ENCODE measurements at places on chromosomes 6 and 20. TPM values are rescaled to one million over a fixed set of nuclear protein-coding genes. Genes with fewer than 3 reads are reported as not detected.

DNA sequence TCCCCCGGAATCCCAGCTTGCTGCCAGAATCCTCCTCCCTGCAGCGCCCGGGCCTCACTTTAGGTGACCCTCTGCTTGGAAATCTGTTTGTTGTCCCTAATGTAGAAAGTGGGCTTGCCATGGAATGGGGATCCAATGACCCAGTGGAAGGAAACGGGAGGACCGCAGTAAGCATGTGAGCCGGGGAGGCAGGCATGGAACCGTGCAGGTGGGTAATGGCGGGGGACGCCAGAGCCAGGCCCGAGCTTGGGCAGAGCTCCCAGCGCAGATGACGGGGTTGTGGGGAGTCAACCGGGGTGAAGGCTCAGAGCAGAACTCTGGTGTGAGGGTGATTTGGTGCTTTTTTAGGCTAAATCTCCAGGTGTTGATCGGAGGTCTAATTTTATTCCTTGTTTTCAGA is 188.3 kb downstream of the QKI start:
- DNase-seq, result no peak

MYL9 gene
- not detected for total RNA-seq

DNA sequence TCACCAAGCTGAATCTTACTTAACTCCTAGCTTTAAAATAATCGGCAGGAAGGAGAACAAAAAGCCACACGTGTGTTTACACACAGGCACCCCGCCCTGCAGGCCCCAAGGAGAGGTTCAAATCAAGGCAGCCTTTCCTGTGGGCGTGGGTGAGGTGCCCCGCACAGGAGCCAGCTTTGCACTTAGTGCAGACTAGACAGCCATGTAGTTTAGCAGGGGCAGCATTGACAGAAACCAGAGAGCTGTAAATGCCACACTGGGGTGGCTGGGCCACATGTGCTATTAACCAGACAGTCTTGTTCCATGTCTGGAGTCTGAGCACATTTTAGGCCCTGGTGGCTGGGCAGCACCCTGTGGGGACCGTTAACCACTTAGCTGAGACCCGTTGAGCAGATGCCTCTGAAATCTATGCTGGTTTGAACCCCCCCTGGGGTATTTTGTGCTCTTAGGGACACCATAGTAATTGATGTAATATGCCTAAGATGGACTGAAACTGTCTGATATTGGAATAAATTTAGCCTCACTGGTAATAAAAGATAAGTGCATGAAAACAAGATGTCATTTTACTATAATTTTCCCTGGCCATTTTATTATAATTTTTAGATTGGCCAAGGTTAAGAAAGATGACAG is 106.4 kb upstream of the KCNG1 start:
- DNase-seq, result no peak

NFS1 gene
- total RNA-seq, result 25.5 TPM

- DNase-seq, result no peak
Observed at GRCh38 chr6:148629181-148629580, 117.6 kb upstream of the UST start.

DNA sequence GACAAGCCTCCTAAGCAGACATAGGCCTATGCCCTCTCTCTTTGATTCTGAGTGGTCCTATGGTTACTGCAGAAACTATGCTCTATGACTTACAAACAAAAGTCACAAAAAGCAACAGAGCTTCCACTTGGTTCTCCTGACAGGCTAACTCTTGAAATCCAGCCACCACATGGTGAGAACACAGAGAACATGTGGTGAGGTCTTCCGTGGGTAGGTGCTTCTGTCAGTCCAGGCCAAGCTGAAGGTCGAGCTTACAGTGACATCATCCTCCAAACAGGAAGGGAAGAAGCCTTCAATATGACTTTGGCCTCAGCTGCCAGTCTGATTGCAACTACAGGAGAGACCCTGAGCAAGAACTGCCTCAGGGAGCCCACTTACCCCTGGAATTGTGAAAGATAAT is 265.5 kb downstream of the TBX18 start:
- DNase-seq, result no peak

- no peak for DNase-seq
Observed at GRCh38 chr6:144999127-144999526, 714.0 kb downstream of the UTRN start.

- no peak for DNase-seq
Observed at GRCh38 chr20:41738604-41739206, 120.5 kb upstream of the CHD6 start.

DNA sequence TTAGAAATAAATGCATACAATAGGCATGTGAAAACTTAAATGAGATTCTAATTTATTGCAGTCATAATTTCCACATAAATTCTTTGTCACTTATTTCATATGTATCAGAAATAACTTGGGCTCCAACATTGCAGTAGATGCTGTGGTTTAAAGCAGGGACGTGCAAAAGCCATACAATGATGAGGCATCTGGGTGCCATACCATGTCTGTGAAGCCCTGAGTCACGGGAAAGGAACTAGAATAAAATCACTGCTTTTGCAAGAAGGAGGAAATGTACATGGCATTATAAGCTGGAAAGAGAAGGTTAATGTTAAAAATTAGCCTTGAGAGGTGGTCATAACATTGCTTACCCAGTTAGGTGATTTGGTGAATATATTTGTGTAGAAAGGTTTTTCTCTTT is 180.4 kb downstream of the SASH1 start:
- DNase-seq, result no peak

DNA sequence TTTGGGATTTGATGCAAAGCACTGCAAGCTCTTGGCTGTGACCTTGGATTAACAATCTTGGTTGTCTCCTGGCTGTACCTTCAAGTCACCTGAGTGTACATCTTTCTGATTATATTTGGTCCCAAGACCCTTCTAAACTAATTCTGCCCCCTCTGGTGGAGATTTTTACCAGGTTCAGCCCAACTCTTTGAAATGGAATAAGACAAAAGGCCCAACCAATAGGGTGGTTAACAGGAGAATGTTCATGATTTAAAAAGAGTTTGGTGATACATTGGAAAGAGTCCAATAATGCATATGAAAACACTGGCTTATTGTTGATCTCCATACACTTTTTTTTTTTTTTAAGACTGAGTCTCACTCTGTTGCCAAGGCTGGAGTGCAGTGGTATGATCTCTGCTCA is 77.5 kb upstream of the CD83 start:
- DNase-seq, result no peak

- DNase-seq, result no peak
Observed at GRCh38 chr6:45657226-45657625, 279.5 kb upstream of the SUPT3H start.

GRCh38 chr6:150198532-150198931 is 55.7 kb downstream of the PPP1R14C start:
- no peak for DNase-seq

DNA sequence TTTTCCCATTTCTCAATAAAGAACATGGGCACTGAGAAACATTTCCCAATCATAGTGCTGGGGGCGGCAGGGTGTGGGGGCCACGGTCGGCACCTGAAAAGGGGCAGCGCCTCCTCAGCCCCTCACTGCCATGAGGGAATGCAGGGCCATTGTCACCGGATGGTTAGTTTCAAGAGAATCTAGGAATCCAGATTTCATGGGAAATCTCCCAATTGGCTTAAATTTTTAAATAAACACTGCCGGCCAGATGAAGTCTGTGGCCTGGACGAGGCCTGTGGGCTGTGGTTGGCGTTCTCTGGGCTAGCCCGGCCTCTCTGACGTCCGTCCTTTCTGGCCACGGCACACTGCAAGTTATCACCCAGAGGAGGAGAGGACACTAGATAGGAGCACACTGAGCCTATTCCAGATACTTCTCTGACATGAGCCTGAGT is 25.6 kb downstream of the MANBAL start:
- DNase-seq, result no peak

DNA sequence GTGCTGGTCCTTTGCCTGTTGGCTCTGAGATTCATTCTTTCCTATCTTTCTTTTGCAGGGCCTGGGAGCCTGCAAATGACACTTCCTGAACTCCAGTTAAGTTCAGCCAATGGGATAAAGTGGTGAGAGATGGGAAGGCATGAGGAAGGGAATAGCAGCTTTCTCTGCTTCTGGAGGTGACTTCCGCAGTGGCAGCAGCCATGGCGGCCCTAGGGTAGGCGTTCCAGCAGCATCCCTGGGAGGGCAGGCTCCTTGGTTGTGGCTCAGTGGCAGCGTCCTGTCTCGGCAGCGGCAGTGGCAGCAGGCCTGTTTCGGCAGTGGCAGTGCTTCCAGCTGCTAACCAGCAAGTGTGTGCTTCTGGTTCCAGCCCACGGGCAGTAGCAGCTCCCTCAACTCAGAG is 7.3 kb upstream of the MDFI start:
- no peak for DNase-seq

GRCh38 chr6:10404799-10405512 is 9.9 kb downstream of the TFAP2A start:
- no peak for DNase-seq

MCM3 gene
- 47.4 TPM for total RNA-seq

DNA sequence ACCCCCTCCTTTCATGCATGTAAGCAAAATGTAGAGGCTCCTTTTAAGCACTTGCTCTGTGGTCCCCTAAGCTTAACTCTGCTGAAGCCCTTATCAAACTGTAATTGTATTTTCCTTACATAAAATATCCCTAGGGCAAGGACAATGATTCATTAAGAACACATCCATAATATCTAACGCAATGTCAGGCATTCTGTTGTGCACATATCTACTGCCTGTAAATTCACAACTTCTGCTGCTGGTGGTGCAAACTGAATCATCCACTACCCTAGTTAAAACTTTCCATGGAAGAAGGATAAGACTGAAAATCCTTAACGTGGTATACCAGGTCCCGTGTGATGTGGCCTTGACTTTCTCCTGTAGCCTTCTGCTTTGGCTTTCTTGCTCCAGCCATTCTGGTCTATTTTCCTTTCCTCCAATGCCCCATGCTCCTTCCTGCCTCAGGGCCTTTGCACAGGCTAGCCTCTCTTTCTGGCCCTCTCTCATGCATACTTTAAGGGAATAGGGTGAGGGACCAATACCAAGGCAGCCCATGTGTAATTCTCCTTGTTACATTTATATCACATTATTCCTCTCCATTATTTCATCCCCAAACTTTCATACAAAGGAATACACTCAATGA is 113.6 kb upstream of the ZFP64 start:
- DNase-seq, result no peak

DNAH8 gene
- total RNA-seq, result not detected

SNAP25 gene
- not detected for total RNA-seq

- DNase-seq, result no peak
Observed at GRCh38 chr6:106667022-106667402, 37.6 kb downstream of the QRSL1 start.

- no peak for DNase-seq
Observed at GRCh38 chr6:110554966-110555460, 78.6 kb upstream of the SLC22A16 start.

SYTL3 gene
- total RNA-seq, result 11.1 TPM

- DNase-seq, result no peak
Observed at GRCh38 chr6:42933205-42933604, 3.9 kb downstream of the CNPY3 start.

DNA sequence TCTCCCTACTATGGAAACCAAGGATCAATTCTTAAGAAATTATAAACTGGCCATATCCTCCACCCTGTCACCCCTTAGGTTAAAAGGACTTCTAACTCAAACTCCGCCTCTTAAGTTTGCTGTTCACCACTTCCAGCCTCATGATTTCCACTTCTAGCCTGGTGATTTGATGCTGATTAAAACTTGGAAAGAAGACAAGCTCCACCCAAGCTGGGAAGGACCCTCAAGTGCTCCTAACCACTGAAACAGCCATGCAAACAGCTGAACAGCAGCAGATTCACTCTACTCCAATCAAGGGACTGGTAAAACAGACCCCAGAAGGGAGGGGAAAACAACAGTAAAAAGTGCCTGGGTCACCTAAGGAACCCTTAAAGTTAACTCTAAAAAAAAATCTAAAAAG is 10.3 kb downstream of the LCA5 start:
- no peak for DNase-seq

DNA sequence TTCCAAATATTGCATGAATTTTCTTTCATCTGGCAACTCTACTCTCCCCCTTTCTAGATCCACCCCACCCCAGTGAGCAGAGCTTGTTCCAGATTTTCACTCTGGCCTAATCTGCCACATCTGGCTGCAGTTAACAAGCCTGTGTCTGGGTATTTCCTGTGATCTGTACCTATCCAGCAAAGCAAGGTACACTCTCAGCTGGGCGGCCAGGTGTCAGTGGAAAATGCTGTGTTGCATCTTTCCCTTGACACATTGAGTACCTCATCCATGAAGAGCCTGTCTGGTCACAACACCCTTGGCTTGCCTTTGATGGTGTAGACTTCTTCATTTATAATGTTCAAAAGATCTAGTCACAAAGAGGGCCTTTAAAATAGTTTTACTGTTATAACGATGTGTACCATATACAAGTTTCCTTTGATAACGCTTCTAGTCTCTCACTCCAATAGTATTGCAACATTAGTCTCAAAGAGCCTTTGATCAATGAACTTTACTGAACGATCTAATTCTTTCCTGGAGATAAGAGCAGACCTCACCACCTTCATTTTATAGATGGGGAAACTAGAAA is 6.0 kb upstream of the RNF182 start:
- no peak for DNase-seq

DNA sequence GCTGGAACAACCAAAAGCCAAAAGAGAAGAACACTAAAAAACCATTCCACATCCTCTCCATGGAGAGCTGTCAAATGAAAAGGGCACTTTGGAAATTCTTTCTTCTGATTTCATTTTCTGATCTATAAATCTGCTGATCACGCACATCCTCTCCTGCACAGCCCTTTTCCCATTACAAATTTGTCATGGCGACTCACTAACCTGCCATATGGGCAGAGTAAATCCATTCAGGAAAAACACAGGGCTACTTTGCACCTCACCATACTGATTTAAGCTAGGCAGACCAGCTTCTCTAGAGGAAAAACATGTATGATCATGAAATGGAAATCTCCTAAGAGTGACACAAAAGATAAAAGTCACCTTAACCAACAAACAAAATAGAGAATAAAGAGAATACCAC is 26.0 kb downstream of the TOMM6 start:
- DNase-seq, result no peak

- no peak for DNase-seq
Observed at GRCh38 chr6:138818496-138819194, 22.8 kb downstream of the ECT2L start.

GRCh38 chr6:14638435-14638905 is 520.9 kb downstream of the CD83 start:
- DNase-seq, result no peak

- no peak for DNase-seq
Observed at GRCh38 chr6:166206510-166207283, 39.0 kb upstream of the TBXT start.

GRCh38 chr6:119915971-119916370 is 566.4 kb upstream of the MAN1A1 start:
- no peak for DNase-seq

DNA sequence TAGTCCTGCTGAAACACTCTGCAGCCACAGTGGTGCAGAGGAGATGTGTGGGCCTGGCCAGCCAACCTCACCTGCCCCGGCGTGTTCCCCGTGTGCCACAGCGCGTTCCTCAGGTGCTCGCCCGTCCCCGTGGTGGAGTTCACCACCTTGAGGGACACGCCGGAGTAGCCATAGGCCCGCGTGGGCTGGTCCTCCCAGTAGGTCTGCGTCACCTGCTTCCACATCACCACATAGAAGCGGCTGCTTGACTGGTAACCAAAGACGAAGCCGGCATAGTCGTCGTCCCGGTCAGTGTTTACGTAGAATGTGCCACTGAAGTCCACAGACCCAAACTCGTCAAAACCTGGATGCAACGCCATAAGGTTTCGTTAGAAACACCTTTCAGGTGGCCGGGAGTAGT is 31.5 kb downstream of the THBS2 start:
- DNase-seq, result no peak

GRCh38 chr6:101365181-101365580 is 28.3 kb upstream of the GRIK2 start:
- DNase-seq, result no peak

C20orf144 gene
- 0.38 TPM for total RNA-seq

- no peak for DNase-seq
Observed at GRCh38 chr6:143410859-143411270, 39.6 kb downstream of the ADAT2 start.

Data from naive thymus-derived CD8-positive, alpha-beta T cell (primary cell).